Smooth muscle cell of the pulmonary artery (primary cell): ENCODE measurements at places on chromosomes 11 and 22. TPM values are rescaled to one million over a fixed set of nuclear protein-coding genes. Genes with fewer than 3 reads are reported as not detected.

ALKBH8 gene
- total RNA-seq = 5.4 and 6.6 TPM in 2 replicates

TSPAN32 gene
- total RNA-seq = 0.46 TPM in 1 of 2 replicates, not detected in the other

ATM gene
- total RNA-seq = 106 and 123 TPM in 2 replicates

TUB gene
- 8.2 and 16.4 TPM in 2 replicates for total RNA-seq

ELMOD1 gene
- total RNA-seq = 0.43 and 1.1 TPM in 2 replicates

SLC25A45 gene
- 2.8 and 3.1 TPM in 2 replicates for total RNA-seq

TRIM6 gene
- 3.0 and 5.1 TPM in 2 replicates for total RNA-seq

NXPE4 gene
- total RNA-seq = not detected in 2 replicates

KCNC1 gene
- 0.20 TPM in 1 of 2 replicates, not detected in the other for total RNA-seq

SEZ6L gene
- 0.03 TPM in 1 of 2 replicates, not detected in the other for total RNA-seq

FBLN1 gene
- total RNA-seq = 150 and 215 TPM in 2 replicates

CFL1 gene
- 662 and 789 TPM in 2 replicates for total RNA-seq

PMM1 gene
- 23.5 and 25.9 TPM in 2 replicates for total RNA-seq

CECR2 gene
- 0.03 TPM in 1 of 2 replicates, not detected in the other for total RNA-seq

NOX4 gene
- 0.85 and 2.7 TPM in 2 replicates for total RNA-seq

MOGAT2 gene
- total RNA-seq = not detected in 2 replicates

MYEOV gene
- 1.2 TPM in 2 replicates for total RNA-seq

POU2AF1 gene
- total RNA-seq = not detected in 2 replicates

IGF2 gene
- total RNA-seq = 0.07 and 0.10 TPM in 2 replicates

OTOG gene
- not detected in 2 replicates for total RNA-seq

CTSF gene
- 38.5 and 52.2 TPM in 2 replicates for total RNA-seq

BTG4 gene
- total RNA-seq = not detected in 2 replicates

SPI1 gene
- total RNA-seq = not detected in 2 replicates

ANGPTL5 gene
- 2.7 TPM in 1 of 2 replicates, not detected in the other for total RNA-seq

BRSK2 gene
- 0.46 and 1.1 TPM in 2 replicates for total RNA-seq

ZNF280A gene
- total RNA-seq = not detected in 2 replicates

TRPM5 gene
- total RNA-seq = not detected in 2 replicates

OR52N4 gene
- not detected in 2 replicates for total RNA-seq

KCNQ1OT1 gene
- 3.9 and 4.8 TPM in 2 replicates for total RNA-seq

CDON gene
- total RNA-seq = 31.1 and 55.9 TPM in 2 replicates

NARS2 gene
- 9.4 and 11.2 TPM in 2 replicates for total RNA-seq

MAPK8IP2 gene
- 0.03 and 0.07 TPM in 2 replicates for total RNA-seq

EHF gene
- 0.20 and 0.33 TPM in 2 replicates for total RNA-seq

UVRAG gene
- 22.4 and 23.3 TPM in 2 replicates for total RNA-seq

HBE1 gene
- total RNA-seq = not detected in 2 replicates

KCNJ11 gene
- total RNA-seq = 0.07 TPM in 1 of 2 replicates, not detected in the other

SMTNL1 gene
- not detected in 2 replicates for total RNA-seq

CHRM1 gene
- total RNA-seq = not detected in 2 replicates

ZNF280B gene
- total RNA-seq = 0.13 and 0.30 TPM in 2 replicates

E2F8 gene
- 0.13 and 0.33 TPM in 2 replicates for total RNA-seq

MRGPRX4 gene
- not detected in 2 replicates for total RNA-seq

PRRG4 gene
- under 0.01 and 0.89 TPM in 2 replicates for total RNA-seq

PHLDB1 gene
- total RNA-seq = 157 and 161 TPM in 2 replicates

POU2F3 gene
- 0.03 and 0.07 TPM in 2 replicates for total RNA-seq

RGL4 gene
- not detected in 2 replicates for total RNA-seq

RBMXL2 gene
- total RNA-seq = not detected in 2 replicates

TMEM86A gene
- total RNA-seq = 0.30 and 0.33 TPM in 2 replicates

MRPL11 gene
- total RNA-seq = 22.5 and 24.4 TPM in 2 replicates

IL18BP gene
- 2.5 and 4.4 TPM in 2 replicates for total RNA-seq

OR52A1 gene
- not detected in 2 replicates for total RNA-seq

VWA5A gene
- total RNA-seq = 18.4 and 21.8 TPM in 2 replicates

PDGFB gene
- 0.33 and 0.40 TPM in 2 replicates for total RNA-seq

CRACR2B gene
- 0.78 and 2.3 TPM in 2 replicates for total RNA-seq
